Thoracic aorta (tissue), 2 donors: ENCODE measurements at places on chromosomes 7 and 10.

DNA sequence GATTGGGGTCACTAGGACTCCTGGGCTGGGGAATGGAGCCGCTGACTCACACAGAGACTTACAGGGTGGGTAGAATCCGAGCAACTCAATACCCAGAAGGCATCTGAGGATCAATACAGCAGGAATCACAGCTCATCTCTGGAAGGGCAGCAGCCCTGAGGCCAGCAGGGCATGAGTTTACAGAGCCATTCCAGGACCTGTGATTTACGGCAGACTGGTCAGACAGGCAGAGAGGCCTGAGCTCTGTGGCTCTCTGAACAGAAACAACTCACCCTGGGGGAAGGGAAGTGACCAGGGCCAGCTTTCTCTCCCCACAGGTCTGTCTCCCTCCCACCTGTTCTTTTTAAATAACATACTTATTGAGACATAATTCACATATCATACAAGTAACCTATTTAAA lies 88.2 kb upstream of the CXCL12 start:
- peaks cover 8% of the 10 kb centered on the region for H3K4me1 ChIP-seq
- H3K27me3 ChIP-seq: no peaks in the 10 kb centered on the region
- H3K27ac ChIP-seq: no peak overlapping the region
- no peak for DNase-seq

DNA sequence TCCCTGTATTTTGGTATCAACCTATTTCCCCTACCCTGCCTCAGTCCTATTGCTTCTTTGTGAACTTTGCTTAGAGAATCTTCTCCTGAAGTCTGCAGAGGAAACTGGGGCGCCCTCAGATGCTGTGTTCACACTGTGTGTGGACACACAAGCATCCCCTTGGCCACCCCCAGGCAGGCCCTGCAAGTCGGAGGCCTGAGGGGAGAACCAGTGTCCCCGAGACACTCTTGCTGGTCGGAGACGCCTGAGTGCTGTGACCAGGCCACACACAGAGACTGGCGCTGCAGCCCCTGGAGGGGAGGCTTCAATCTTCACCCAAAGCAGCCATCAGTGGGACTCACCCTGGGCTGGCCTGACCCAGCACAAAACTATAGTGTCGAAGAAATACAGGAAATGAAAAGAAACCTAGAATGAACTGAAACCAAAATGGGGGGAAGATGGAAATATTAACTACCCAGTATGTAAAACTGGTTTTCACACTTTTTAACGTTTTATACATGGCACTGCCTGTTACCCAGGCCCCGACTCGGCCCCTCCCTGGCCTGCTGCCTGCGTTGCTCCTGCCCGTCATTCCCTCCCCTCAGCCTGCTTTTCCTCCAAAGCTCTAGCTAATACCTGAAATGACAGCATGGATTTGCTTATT lies 48.4 kb upstream of the FAM20C start:
- peaks cover 42% of the 10 kb centered on the region for H3K4me1 ChIP-seq
- no peaks in the 10 kb centered on the region for H3K36me3 ChIP-seq

- no peaks in the 10 kb centered on the region for H3K36me3 ChIP-seq
- H3K27me3 ChIP-seq: no peaks in the 10 kb centered on the region
- H3K4me1 ChIP-seq: no peaks in the 10 kb centered on the region
- no peak overlapping the region for H3K4me3 ChIP-seq
- no peak for DNase-seq
- no peak overlapping the region for H3K27ac ChIP-seq
Observed at GRCh38 chr7:101671371-101672356, 42.6 kb upstream of the MYL10 start.

DNA sequence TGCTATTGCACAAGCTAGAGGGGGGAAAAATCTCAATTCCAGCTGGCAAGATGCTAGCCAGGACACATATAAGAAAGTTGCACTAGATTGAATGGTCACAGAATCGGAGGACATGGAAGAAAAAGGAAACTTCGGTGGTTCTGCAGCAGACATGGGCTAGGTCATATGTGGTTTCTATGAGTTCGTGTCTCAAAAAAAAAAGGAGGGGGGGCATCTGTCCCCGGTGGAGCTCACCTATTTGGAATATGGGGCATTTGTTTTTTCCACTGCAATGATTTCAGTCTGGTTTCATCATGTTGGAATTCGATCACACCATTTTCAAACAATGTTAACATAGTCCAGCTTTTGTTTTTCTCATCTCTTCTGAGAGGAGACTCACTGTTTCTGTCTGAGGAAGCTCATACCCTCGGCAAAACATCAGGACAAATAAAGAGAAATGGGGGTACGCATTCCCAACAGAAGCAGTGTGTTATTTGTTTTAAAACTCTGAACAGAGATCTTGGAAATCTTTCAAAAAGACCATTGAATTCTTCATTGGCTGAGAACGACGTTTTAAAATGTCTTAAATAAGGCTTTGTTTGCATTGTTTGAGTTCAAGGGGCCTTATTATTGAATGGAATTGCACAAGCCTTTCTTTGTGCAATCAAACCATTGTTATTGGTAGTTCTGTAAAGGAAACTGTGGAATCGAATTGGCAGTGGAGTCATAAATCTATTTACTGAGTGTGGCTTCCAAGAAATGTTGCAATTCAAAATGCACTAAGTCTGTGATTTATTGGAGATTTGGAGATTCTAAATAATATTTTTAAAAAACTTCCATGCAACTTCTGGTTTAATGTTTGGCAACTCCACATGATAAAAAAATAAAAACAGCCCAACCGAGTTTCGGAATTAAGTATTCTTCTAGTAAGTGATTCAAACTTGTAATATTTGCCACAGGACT lies 173.2 kb downstream of the RTKN2 start:
- H3K36me3 ChIP-seq: peaks cover 26% of the 10 kb centered on the region
- peak overlapping the region; percentile 11 for H3K4me3 ChIP-seq
- no peaks in the 10 kb centered on the region for H3K27me3 ChIP-seq

DNA sequence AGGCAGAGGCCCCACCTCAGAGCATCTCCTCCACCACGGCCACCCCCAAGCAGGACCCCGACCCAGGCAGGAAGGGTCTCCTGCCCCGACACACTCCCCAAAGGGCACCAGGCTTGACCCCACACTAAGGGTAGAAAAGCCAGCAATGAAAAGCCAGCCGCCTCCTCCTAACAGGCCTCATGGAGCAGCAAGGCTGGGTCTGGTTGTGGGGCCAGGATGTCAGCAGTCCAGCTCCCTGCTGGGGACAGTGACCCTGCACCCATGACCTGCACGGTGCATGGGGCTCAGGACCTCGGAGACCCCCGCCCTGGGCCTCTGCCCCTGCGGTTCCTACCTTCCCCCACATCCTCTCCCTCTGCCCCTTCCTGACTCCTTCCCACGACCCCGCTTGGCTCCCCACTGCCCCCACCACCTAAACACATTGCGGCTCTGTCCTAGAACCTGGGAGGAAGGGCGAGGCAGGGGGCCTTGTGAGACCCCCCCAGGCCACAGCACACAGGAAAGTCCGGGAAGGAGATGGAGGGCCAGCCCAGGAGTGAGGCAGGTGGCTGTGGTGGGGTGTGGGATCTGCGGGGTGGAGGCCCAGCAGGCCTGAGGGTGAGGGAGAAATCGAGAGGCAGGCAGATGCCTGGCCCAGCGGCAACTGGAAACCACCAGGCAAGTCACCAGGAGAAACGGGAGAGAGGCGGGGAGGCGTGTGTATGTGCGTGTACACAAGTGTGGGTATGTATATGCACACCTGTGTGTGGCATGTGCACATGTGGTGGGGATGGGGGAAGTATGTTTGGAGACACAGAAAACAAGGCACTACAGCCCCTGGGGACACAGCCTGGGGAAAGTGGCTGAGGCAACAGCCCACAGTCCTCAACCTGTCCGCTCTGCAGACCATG lies 229.9 kb downstream of the MAD1L1 start:
- H3K4me1 ChIP-seq: no peaks in the 10 kb centered on the region
- H3K27me3 ChIP-seq: no peaks in the 10 kb centered on the region
- no peak overlapping the region for H3K27ac ChIP-seq
- no peaks in the 10 kb centered on the region for H3K36me3 ChIP-seq
- H3K4me3 ChIP-seq: no peak overlapping the region
- no peak for DNase-seq

DNA sequence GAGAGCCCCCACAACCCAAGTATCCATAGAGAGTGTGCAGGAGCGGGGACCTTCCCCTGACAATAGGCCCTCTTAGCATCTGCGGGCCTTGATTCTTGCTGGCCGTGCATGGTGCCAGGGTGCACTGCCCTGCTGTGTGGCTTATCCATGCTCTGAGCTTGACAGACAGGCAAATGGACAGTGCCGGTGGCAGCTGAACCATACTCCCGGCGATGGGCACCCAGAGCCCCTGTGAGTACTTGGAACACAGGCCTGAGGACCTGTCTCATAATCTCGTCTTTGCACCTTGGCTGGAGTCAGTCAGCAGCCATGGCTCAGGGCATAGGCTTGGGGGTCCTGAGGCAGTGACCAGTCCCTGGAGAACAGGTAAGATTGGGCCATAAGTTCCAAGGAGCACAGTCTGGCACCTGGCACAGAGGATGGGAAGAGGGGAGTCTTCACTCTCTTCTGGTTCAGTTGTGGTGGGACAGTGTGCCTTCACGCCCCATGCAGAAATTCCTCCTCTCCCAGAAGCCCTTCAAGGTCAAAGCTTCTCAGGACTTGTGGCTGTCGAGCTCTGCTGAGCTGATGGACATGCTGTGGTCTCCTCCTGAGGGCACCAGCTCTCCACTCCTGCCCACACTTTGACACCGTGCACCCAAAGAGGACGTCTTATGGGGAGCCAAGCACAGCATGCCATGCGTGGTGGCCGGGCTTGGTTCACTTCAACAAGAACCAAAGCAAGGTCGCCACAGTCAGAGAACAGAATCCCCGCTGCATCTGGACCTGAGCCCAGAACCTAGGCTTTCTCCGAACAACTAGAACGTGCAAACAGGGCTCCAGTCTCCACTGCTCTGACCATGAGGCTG lies 59.4 kb upstream of the CAMK2B start:
- H3K4me3 ChIP-seq: no peak overlapping the region
- H3K36me3 ChIP-seq: peaks cover 11% of the 10 kb centered on the region
- no peaks in the 10 kb centered on the region for H3K27me3 ChIP-seq
- no peak for DNase-seq

DNA sequence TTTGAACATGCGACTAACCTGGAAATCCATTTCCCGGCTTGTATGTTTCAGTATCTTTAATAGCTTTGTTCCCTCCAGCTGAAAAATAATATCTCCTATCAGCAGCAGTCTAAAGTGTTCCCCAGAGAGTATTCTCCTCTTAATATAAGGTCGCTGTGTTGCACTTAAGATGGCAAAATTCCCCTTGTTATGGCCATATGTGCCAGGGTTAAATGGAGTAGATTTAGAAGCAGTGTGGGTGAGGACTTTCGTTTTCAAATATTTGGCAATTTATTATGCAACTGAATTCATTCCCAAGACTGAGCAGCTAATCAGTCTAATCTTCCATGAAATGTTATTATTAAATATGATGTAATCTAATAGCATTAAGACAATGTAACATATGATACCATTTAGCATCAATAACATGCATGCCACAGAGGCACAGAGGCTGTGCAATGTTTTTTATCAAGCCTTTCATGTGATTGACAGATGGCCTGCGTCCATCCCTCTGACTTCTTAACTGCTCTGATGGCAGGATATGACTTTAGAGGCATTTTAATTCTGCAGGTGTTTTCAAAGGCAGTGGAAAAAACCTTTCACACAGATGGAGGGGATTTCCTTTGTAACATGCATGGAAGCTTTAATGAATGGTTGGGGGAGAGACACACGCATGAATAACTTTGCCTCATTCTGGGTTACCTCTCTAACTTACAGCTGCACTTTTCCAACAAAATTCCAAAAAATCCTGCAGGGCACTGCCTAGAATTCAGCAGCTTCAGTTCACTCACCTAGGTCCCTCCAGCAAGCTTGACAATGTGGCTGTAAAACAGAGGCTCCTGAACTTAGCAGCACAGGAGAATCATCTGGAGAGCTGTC lies 55.1 kb upstream of the ZPBP start:
- no peaks in the 10 kb centered on the region for H3K36me3 ChIP-seq
- no peak overlapping the region for H3K27ac ChIP-seq
- DNase-seq: no peak
- H3K4me1 ChIP-seq: no peaks in the 10 kb centered on the region

DNA sequence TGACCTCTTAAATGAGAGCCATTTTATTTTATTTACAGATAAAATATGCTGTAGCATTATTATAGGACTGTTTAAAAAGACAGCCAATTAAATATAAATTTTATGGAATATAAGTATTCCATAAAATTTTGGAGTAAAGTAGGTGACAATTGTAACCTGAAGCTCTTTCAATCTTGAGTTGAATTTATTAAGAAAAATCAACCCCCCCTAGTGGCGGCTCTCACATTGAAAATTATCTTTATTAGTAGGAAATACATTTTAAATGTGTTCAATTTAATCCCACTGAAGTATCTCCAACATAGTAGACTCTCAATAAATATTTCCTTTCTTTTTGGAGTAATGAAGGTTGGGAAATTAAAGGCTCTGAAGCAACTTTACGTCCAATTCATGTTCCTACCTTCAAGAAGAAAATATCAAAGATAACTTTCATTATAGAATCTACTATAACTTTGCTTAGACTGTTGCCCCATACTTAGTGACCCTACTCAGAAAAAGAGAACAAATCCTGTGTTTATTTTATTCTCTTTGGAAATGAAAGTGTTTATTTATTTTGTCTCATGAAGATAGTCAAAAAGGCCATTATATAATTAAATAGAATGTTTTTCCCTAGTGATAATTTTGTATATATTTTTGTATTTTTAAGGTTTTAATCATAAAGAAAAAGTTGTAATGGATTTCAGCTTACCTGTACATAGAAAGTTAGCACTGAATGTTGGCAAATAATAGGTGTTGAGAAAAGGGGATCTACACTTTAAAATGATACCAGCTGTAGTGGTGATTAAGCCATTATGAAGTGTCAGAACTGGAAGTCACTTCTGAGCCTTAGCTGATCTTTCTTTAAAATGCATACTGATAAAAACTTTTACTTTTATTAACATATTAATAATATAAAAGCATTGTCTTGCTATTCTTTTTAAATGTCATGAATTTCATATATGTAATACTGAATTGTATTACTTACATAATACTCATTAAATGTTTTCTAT lies 3.3 kb downstream of the AHR start:
- H3K36me3 ChIP-seq: no peaks in the 10 kb centered on the region
- DNase-seq: peak; percentile 4
- peaks cover 40% of the 10 kb centered on the region for H3K4me1 ChIP-seq
- peak overlapping the region; percentile 99 for H3K4me3 ChIP-seq

- no peak for DNase-seq
- H3K4me3 ChIP-seq: no peak overlapping the region
- H3K36me3 ChIP-seq: no peaks in the 10 kb centered on the region
- H3K27ac ChIP-seq: no peak overlapping the region
- no peaks in the 10 kb centered on the region for H3K27me3 ChIP-seq
Observed at GRCh38 chr7:156470399-156471320, 169.9 kb upstream of the RNF32 start.

GRCh38 chr7:108684629-108685028 lies 115.0 kb downstream of the DNAJB9 start:
- no peaks in the 10 kb centered on the region for H3K27me3 ChIP-seq
- H3K27ac ChIP-seq: no peak overlapping the region
- no peak for DNase-seq
- no peaks in the 10 kb centered on the region for H3K4me1 ChIP-seq

- H3K4me3 ChIP-seq: no peak overlapping the region
- DNase-seq: no peak
- no peaks in the 10 kb centered on the region for H3K36me3 ChIP-seq
- H3K27ac ChIP-seq: no peak overlapping the region
- no peaks in the 10 kb centered on the region for H3K4me1 ChIP-seq
- peaks cover 8% of the 10 kb centered on the region for H3K27me3 ChIP-seq
Observed at GRCh38 chr7:1197997-1198625, 34.6 kb upstream of the UNCX start.

- DNase-seq: no peak
- no peak overlapping the region for H3K27ac ChIP-seq
- H3K27me3 ChIP-seq: no peaks in the 10 kb centered on the region
- H3K4me1 ChIP-seq: no peaks in the 10 kb centered on the region
- H3K36me3 ChIP-seq: no peaks in the 10 kb centered on the region
- H3K4me3 ChIP-seq: no peak overlapping the region
Observed at GRCh38 chr7:117995850-117996650, 122.8 kb upstream of the CTTNBP2 start.
